ENCODE measurements at places on chromosomes 7 and 10. TPM values are rescaled to one million over a fixed set of nuclear protein-coding genes. Genes with fewer than 3 reads are reported as not detected.

DNA sequence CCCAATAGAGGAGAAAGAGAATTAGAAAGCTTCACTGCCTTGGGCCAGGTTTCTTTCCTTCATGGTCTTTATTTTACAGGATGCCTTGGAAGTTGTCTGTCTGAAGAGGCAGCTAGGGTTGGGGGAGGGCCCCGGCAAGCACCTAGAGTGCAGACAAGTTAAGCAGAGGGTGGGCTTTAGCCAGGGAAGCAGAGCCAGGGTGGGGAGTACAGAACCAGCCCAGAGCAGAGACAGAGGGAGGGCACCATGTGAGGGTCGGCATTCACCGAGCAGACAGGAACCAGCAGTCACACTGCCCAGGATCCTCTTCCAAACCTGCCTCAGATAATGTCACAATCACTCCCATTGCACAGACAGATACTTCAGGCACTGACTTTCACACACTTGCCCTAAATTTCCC is 75.9 kb downstream of the ADARB2 start:
- no peaks in the 10 kb centered on the region for H3K4me1 ChIP-seq
- H3K4me3 ChIP-seq, result no peak overlapping the region
- H3K27ac ChIP-seq, result no peak overlapping the region
- no peaks in the 10 kb centered on the region for H3K27me3 ChIP-seq
- H3K36me3 ChIP-seq, result no peaks in the 10 kb centered on the region
- DNase-seq, result no peak

DNA sequence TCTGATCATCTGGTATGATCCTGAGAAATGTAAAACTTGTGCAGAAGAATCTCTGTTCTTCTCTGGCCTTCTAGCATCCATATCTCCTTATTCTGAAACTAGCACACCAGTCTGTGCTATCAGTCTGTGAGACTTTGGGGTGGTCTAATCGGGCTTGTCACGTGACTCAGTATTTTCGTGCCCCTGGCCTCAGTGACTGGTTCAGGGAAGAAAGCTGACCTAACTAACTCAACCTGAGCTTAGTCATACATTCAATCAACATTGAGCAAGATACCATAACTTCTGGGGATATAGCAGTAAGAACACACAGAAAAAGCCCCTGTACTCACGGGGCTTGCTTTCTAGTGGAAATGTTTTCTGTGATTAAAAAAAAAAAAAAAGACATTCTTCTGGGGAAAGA is 109.3 kb downstream of the DKK1 start:
- H3K4me3 ChIP-seq, result no peak overlapping the region
- no peak for DNase-seq
- no peaks in the 10 kb centered on the region for H3K27me3 ChIP-seq
- no peaks in the 10 kb centered on the region for H3K36me3 ChIP-seq
- no peaks in the 10 kb centered on the region for H3K4me1 ChIP-seq
- no peak overlapping the region for H3K27ac ChIP-seq

GRCh38 chr10:5545778-5546710 is 21.3 kb downstream of the CALML3 start:
- DNase-seq, result peak; percentile 71
- peak overlapping the region; percentile 80 for H3K27ac ChIP-seq
- no peaks in the 10 kb centered on the region for H3K27me3 ChIP-seq
- H3K4me3 ChIP-seq, result no peak overlapping the region
- H3K36me3 ChIP-seq, result no peaks in the 10 kb centered on the region

- no peaks in the 10 kb centered on the region for H3K36me3 ChIP-seq
- no peak overlapping the region for H3K4me3 ChIP-seq
- H3K27ac ChIP-seq, result peak overlapping the region; percentile 27
- no peaks in the 10 kb centered on the region for H3K4me1 ChIP-seq
- DNase-seq, result no peak
- no peaks in the 10 kb centered on the region for H3K27me3 ChIP-seq
These were observed 279.2 kb upstream of the PHYHIPL start for GRCh38 chr10:58897236-58897635.

- no peaks in the 10 kb centered on the region for H3K4me1 ChIP-seq
- H3K27me3 ChIP-seq, result peaks cover 44% of the 10 kb centered on the region
- peak; percentile 60 for DNase-seq
These were observed 51.0 kb upstream of the NKX6-2 start for GRCh38 chr10:132836832-132837540.

- H3K4me1 ChIP-seq, result peaks cover 9% of the 10 kb centered on the region
- H3K4me3 ChIP-seq, result no peak overlapping the region
- H3K27me3 ChIP-seq, result no peaks in the 10 kb centered on the region
- DNase-seq, result no peak
These were observed 39.2 kb upstream of the MKLN1 start for GRCh38 chr7:131288450-131288849.

DNA sequence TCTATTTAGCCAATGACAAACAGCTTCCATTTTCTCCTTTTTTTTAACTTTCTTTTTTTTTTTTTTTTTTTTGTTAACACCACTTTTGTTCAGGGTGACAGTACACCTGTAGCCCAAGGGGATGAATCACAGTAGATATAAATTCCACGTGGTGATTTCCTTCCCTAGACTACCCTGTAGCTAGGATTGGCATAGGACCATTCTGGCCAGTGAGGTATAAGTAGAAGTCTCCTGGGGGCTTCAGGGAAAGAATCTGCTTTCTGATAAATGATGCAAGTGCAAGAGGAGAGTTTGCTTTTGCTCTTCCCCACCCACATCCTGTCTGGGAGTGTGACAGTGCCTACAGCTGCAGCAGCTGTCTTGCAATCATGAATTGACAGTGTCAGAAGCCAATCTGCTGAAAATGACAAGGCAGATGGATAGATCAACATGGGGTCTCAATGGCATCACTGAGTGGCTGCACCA is 63.2 kb upstream of the TOMM7 start:
- no peak for DNase-seq
- H3K4me1 ChIP-seq, result no peaks in the 10 kb centered on the region
- H3K27me3 ChIP-seq, result no peaks in the 10 kb centered on the region
- H3K4me3 ChIP-seq, result no peak overlapping the region

- H3K4me1 ChIP-seq, result no peaks in the 10 kb centered on the region
- DNase-seq, result no peak
- peaks cover 25% of the 10 kb centered on the region for H3K27me3 ChIP-seq
- no peaks in the 10 kb centered on the region for H3K36me3 ChIP-seq
These were observed 15.0 kb upstream of the INSIG1 start for GRCh38 chr7:155282671-155283070.

DNA sequence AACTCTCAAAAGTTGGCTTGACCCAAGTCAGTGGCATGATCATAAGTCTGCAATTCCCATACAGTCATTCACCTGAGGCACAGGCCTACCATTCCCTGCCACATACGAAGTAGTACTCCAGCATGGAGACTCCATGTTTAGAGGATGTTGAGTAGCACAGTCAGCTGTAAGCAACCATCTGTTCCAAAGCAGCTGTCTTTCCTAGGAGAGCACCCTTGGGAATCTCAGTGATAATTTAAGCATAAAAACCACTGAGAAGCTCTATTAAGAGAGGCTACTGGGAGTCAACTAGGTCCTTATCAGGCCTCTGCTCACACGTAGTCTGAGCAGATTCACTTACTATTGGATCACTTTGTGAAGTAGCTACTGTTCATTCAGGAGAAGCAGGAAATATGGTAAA is 61.6 kb upstream of the UNC5B start:
- H3K27me3 ChIP-seq, result peaks cover 3% of the 10 kb centered on the region
- H3K4me1 ChIP-seq, result no peaks in the 10 kb centered on the region
- no peak overlapping the region for H3K27ac ChIP-seq
- H3K4me3 ChIP-seq, result no peak overlapping the region
- no peaks in the 10 kb centered on the region for H3K36me3 ChIP-seq

DNA sequence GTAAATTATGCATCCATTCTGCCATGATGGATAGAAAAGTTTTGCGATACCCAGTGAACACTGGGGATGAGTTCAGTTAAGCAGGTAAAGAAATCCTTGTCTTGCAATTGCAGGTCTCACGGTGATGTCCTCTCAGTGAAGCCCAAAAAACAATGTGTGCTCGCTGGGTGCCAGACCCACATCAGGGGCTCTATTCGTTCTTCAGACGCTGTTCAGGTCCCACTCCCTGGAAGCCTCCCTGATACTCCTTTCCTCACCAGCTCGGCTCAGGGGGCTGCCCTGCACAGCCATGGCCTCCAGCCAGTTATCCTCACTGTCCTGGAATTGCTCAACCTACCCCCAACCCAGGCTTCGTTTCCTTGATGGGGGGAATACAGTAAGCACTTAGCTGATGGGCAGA is 323.5 kb downstream of the ADARB2 start:
- H3K4me3 ChIP-seq, result no peak overlapping the region
- H3K27ac ChIP-seq, result no peak overlapping the region
- H3K27me3 ChIP-seq, result peaks cover 18% of the 10 kb centered on the region
- no peaks in the 10 kb centered on the region for H3K36me3 ChIP-seq
- H3K4me1 ChIP-seq, result no peaks in the 10 kb centered on the region
- DNase-seq, result no peak

DNA sequence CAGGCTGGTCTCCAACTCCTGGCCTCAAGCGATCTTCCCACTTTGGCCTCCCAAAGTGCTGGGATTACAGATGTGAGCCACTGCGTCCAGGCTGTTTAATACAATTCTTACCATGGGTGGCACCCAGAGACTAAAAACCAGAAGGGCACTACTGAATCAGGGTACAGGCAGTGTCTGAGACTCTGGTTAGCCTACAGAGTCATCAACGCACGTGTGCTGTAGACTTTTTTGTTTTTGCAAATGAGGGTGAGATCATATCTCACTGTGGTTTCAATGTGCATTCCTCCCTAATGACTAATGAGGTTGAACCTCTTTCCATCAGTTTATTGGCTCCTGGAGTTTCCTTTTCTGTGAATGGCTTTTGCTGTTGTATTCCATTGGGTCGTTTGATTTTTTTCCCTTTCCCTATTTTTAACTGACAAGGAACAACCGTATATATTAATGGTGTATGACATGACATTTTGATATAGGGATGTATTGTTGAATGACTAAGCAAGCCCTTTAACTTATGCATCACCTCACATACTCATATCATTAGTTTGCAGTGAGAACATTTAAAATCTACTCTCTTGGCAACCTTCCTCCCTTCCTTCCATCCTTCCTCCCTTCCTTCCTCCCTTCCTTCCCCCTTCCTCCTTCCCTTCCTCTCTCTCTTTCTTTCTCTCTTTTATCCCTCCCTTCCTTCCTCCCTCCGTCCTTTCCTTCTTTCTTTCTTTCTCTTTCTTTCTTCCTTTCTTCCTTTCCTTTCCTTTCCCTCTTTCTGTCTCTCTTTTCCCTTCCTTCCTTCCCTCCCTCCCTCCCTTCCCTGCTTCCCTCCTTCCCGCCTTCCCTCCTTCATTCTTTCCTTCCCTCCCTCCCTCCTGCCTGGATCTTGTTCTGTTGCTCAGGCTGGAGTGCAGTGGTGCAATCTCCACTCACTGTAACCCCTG is 9.3 kb upstream of the TMEM270 start:
- H3K4me3 ChIP-seq, result no peak overlapping the region
- H3K27ac ChIP-seq, result peak overlapping the region; percentile 78
- no peaks in the 10 kb centered on the region for H3K36me3 ChIP-seq
- H3K27me3 ChIP-seq, result no peaks in the 10 kb centered on the region
- DNase-seq, result no peak

- H3K4me1 ChIP-seq, result peaks cover 38% of the 10 kb centered on the region
- no peaks in the 10 kb centered on the region for H3K27me3 ChIP-seq
- H3K36me3 ChIP-seq, result no peaks in the 10 kb centered on the region
These were observed 405.6 kb downstream of the TYW1 start for GRCh38 chr7:67402280-67402679.

DNA sequence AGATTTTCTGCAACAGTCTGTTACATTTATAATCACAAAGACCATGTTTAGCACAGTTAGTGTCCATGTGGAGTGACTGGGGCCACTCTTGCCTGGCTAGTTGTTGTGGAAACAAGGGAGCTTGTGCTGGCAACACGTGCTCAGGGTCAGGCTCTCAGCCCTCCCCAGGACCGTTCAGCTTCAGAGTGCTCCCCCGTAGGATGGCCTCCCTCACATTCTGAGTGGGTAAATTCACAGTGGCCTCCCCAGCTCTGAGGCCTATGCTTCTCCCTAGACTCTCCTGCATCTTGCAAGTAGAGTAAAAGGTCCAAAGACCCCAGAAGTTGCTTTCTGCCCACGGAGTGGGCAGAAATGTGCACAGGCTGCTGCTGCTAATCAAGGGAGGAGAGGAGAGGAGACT is 122.3 kb downstream of the ADCY1 start:
- DNase-seq, result no peak
- no peak overlapping the region for H3K27ac ChIP-seq

GRCh38 chr7:139646566-139646965 is 123.1 kb downstream of the CLEC2L start:
- H3K27ac ChIP-seq, result no peak overlapping the region
- no peaks in the 10 kb centered on the region for H3K4me1 ChIP-seq

- no peak for DNase-seq
- no peak overlapping the region for H3K4me3 ChIP-seq
- H3K27ac ChIP-seq, result no peak overlapping the region
- no peaks in the 10 kb centered on the region for H3K27me3 ChIP-seq
- no peaks in the 10 kb centered on the region for H3K36me3 ChIP-seq
- no peaks in the 10 kb centered on the region for H3K4me1 ChIP-seq
These were observed 243.2 kb downstream of the HTR7 start for GRCh38 chr10:90614631-90615030.

- no peak overlapping the region for H3K27ac ChIP-seq
- H3K4me1 ChIP-seq, result no peaks in the 10 kb centered on the region
- no peak for DNase-seq
- no peaks in the 10 kb centered on the region for H3K27me3 ChIP-seq
- H3K4me3 ChIP-seq, result no peak overlapping the region
These were observed 368.6 kb downstream of the REEP3 start for GRCh38 chr10:63889803-63890202.

GRCh38 chr10:3740157-3740871 is 44.7 kb downstream of the KLF6 start:
- no peaks in the 10 kb centered on the region for H3K36me3 ChIP-seq
- H3K27ac ChIP-seq, result no peak overlapping the region

DNA sequence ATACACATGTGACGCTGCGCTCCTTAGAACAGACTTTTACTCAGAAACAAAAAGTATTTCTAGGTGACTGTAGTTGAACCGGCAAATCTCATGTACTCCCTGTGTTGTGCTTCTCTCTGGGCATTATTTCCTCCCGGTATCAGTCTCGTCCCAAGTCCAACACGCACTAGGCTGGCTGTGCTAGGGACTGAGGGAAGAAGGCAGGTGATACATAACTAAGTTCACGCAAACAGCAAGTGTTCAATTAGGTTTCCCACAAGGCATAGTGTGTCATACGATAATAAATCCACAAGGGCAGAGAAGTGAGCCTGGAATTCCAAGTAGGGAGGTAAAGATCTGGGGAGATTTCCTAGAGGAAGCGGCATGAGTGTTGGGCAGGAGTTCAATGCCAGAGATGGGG is 20.4 kb downstream of the FAM53B start:
- peak; percentile 28 for DNase-seq
- peak overlapping the region; percentile 81 for H3K27ac ChIP-seq
- no peaks in the 10 kb centered on the region for H3K36me3 ChIP-seq
- H3K4me1 ChIP-seq, result peaks cover 90% of the 10 kb centered on the region

- H3K27me3 ChIP-seq, result peaks cover 46% of the 10 kb centered on the region
- H3K36me3 ChIP-seq, result no peaks in the 10 kb centered on the region
- H3K27ac ChIP-seq, result peak overlapping the region; percentile 84
- H3K4me1 ChIP-seq, result peaks cover 49% of the 10 kb centered on the region
These were observed 295.9 kb upstream of the NFE2L3 start for GRCh38 chr7:25855854-25856782.

The ZSCAN25 gene
- polyA plus RNA-seq, result 7.2 TPM

The SLC29A3 gene
- polyA plus RNA-seq, result 3.6 TPM

Data from sigmoid colon (tissue), 7 donors.